Psoas muscle (tissue), 8 donors: ENCODE measurements at places on chromosomes 7 and 10.

DNA sequence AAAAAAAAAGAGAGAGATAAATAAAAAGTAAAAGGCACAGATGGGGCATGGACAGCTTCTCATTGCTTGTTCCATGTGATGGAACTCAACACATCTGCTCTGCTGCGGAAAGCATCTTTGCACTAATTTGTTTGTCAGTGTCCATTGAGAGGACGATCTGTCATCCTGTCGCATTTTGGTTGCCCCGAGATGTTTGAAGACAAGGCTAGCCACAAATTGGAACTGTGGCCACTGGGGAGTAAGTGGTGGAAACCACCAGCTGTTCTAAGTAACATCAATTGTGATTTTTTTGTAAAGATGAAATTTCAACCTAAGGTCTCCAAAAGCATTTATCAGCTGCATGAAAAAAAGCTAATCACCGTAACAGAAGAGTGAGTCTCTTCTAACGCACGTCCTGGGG lies 312.7 kb downstream of the ADARB2 start:
- DNase-seq = no peak

DNA sequence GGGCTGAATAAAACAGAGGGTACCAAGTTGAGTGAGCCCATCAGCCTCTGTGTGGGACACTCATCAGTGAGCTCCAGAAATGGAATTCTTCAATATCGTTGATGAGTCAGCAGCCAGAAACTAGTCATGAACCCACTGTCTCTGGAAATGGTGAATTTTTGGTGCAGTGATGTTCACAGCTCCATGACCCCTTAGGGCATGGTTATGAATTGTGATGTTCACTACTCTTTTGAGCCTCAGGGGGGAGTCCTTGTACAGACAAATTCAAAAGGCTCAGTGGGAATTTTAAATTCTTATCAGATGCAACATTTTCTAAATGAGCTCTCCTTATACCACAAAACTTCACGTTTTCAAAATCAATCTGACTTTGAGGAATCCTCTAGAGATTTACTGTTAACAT lies 335.7 kb downstream of the PHTF2 start:
- DNase-seq = no peak

- no peak for DNase-seq
Observed at GRCh38 chr10:72812753-72813430, 80.6 kb upstream of the OIT3 start.

DNA sequence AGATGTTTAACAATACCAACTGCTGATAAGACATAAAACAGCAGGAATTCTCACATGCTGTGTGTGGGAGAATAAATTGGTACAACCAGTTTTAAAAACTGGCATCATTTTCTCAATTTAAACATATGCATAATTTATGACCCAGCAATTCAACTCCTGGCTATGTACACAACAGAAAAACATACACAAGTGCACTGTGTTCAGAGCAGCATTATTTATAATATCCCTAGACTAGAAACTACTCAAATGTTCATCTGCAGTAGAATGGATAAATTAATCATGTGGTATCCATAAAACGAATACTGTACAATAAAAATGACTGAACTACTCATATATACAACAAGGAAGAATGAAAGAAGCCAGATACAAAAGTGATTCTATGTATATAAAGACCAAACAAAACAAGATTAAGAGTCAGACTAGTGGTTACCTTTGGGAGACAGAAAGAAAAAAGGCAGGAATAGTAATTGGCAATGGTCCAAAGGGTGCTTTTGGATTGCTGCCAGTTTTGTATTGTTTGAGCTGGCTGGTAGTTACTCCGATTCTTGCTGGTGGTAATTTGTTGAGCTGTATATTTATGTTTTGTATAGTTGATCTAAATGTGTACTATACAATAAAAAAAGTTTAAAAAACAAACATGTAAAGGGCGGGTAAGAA lies 306.0 kb downstream of the TFEC start:
- no peak for DNase-seq

- DNase-seq = no peak
Observed at GRCh38 chr7:157682064-157682945, 345.5 kb downstream of the DNAJB6 start.

- DNase-seq = no peak
Observed at GRCh38 chr7:99120501-99120900, 23.4 kb downstream of the SMURF1 start.

GRCh38 chr7:100604028-100604975 lies 2.1 kb downstream of the PCOLCE start:
- peak; percentile 86 for DNase-seq

GRCh38 chr10:43479275-43479674 lies 42.4 kb downstream of the ZNF487 start:
- no peak for DNase-seq

DNA sequence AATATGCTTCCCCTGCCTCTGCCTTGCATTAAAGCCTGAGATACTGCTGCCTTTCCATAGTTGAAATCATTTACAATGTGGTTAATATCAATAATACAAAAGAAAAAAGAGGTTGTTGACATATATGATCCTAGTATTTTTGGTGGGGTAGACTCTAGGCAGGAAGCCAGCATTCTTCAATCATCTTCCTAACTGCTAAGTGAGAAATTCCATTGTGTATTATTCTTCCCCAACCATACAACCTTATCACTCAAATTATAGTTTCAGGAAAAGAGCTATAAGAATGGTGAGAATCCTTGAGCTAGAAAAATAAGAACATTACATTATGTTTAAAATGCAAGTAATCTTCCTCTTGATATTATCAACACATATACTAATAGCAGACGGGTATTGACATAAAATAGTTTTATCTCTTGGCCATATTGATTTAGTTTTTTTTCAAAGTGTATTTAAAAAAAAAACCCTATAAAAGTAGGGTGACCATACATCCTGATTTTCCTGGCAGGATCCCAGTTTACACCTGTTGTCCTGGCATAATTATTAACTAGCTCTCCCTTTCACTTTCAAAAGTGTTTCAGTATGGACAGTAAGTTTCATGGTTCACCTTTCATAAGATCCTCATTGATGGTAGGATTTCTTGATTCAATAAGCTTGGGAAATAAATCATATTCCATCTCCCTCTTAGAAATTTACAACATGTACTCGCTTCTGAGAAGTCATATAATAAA lies 33.4 kb upstream of the WASL start:
- DNase-seq = no peak

DNA sequence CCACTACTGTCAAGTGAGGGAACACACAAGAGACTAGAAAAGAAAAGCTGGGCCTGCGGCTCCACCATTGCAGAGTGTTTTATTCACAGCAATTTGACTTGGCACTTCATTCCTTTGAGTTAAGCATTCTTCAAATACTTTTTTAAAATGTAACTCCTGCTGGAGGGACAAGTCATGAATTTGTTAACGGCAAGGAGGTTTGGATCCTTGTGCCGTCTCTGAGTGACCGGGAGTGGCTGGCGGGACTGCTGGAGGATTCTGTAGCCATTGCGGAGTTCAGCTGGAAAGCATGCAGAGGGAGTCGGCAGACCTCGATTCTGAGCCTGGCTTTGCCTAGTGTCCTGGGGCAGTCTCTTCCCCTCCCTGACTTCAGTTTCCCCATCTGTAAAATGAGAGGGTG lies 9.8 kb downstream of the HSPA12A start:
- no peak for DNase-seq

- DNase-seq = no peak
Observed at GRCh38 chr7:150780292-150780691, 19.9 kb downstream of the TMEM176B start.

- DNase-seq = peak; percentile 79
Observed at GRCh38 chr7:43873300-43873699, 4.0 kb upstream of the MRPS24 start.

- DNase-seq = no peak
Observed at GRCh38 chr10:129704786-129705525, 237.9 kb downstream of the MGMT start.

DNA sequence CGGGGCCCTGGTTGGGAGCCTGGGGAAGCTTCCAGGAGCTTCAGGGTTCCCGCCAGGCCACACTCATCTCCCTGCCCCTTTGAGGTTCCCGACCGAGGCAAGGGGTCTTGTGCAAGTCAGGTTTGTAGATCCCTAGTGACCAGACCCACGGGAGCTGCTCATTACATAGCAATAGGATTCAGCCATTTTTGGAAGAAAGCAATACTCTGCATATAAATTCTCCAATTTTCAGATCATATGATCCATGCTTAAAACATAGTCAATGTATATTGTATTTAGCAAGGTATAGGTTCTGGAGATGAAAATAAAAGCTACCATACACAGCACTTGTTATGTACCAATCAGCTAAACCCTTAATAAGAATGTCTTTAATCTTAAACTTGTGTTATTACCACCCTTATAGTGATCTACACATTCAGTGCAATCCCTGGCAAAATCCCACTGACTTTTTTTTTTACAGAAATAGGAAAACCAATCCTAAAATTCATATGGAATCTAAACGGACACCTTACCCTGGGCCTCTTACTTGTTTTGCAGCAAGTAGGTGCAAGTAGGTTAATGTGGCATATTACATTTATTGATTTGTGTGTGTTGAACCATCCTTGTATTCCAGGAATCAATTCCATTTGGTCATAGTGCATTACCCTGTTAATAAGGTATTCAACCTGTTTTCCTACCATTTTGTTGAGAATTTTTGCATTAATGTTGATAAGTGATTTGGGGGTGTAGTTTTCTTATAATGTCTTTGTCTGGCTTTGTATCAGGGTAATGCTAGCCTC lies 13.8 kb upstream of the FKBP9 start:
- no peak for DNase-seq

- DNase-seq = no peak
Observed at GRCh38 chr7:33661430-33662160, 243.7 kb upstream of the BMPER start.

GRCh38 chr10:59090817-59091622 lies 85.4 kb upstream of the PHYHIPL start:
- no peak for DNase-seq

DNA sequence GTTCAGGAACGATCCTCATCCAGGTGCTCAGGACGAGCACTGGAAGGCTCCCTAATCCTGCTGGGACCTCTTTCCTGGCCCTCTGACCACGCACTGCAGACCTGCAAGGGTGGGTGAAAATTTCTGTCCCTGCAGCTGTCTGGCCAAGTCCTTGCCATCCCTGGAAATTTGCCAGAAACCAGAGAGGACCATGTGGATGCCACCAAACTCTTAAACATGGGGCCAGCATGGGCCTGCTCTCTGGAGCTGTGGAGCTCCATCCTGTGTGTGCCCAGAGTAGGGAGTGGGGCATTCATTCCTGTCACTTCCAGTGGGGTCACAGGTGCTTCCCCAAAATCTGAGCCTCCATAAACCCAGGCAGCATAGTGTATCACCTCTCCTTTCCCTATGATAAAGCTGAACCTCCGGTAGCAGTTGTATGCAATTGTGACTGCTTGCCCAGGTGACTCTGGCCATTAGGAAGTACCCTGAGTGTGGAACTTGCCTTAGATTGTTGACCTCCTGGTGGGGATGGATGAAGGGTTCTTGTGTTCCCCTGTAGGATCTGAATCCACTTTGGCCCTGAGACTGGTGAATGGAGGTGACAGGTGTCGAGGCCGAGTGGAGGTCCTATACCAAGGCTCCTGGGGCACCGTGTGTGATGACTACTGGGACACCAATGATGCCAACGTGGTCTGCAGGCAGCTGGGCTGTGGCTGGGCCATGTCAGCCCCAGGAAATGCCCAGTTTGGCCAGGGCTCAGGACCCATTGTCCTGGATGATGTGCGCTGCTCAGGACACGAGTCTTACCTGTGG lies 57.1 kb downstream of the DMBT1 start:
- DNase-seq = no peak

DNA sequence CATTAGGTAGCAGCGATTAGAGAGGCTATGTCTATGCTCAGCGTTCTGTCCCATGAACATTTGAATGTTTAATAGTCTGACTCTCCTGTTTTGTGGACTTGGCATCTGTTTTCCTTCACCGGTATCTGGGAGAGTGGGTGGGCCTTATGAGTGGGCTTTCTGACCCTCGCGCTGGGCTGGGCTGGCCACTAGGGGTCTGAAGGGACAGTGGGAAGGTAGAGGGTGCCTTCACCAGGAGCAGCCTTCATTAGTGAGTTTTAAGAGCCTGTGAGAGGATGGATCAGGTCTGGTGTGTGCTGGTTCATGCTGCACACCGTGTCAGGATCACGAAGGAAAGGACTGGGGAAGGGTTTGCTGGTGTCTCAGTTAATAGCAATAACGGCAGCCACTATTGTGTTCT lies 33.4 kb downstream of the DCLRE1A start:
- no peak for DNase-seq

DNA sequence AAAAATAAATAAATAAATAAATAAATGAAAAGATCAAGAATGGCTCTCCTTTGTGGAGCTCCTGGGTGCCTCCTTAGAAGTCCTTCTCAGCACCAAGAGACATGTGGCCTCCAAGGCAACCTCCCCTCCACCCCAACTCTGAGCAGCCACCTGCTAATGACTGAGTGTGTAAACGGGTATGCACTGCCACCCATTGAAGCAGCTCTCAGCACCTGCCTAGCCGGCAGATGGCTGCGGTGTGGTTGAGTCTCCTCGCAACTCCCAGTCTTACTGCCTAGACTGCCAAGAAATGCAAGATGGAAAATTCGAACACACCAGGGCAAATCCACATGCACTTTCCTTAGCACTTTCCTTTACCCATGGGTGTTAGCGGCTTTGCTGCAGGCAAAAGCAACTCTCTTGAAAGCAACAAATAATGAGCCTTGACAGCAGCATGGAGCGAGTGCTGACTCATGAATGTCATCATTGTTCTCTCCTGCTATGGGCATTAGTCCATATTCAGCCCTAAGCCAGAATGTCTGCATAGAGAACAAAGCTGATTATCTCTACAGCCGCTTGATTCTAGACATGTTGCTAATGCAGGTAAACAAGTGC lies 913.9 kb upstream of the AUTS2 start:
- DNase-seq = no peak

- DNase-seq = no peak
Observed at GRCh38 chr7:32298408-32299132, 191.6 kb downstream of the LSM5 start.

DNA sequence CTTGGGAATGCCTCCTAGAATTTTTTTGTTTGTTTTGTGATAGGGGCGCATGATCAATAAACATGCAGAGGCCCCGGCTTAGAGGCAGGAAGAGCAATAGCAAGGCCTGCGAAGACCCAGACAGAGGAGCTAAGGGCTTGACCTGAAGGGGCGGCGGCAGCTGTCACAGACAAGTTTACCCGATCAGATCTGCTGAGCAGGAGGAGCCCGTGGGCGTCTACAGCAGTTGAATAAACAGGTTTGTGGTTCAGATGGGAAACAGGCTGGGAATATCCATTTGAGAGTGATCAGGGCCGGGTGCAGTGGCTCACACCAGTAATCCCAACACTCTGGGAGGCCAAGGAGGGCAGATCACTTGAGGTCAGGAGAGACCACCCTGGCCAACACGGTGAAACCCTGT lies 126.0 kb upstream of the CALN1 start:
- DNase-seq = no peak

GRCh38 chr7:139095194-139095659 lies 14.3 kb downstream of the ZC3HAV1 start:
- DNase-seq = peak; percentile 54

- no peak for DNase-seq
Observed at GRCh38 chr7:46979439-46979838, 602.5 kb downstream of the TNS3 start.

- no peak for DNase-seq
Observed at GRCh38 chr7:129327076-129327475, 102.2 kb downstream of the AHCYL2 start.
